ENCODE measurements at places on chromosomes 2 and 18.

DNA sequence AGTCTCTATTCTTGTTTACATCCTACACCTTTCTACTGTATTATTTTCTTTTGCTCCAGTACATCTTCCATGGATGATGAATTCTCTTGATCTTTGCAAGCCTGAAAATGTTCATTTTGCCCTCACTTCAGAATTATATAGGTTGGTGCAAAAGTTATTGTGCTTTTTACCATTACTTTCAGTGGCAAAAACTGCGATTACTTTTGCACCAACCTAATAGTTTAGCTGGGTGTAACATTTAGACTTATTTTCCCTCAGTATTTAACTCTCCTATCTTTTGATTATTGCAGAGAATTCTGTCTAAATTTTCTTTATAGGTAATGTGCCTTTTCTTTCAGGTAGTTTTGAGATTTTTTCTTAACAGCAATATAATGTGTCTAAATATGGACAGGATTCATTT, 81.8 kb downstream of the SS18 start:
- no peak for DNase-seq

DNA sequence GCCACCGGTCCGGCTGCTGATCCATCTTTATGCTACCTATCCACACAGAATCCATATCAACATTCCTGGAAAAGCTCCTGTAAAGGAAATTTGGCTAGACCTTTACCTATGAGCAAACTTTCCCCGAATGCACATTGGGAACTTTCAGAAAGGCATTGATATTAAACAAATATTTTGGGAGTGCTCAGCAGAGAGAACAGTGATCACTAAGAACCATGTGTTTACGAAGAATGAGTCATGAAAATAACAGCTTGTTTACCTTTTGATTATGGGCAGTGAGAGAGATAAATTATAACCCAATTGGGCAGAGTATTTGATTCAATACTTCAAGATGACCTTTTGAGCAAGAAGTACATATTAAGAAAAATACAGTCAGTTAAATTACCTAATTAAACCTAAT, 189.7 kb upstream of the CDH2 start:
- DNase-seq: no peak

- DNase-seq: no peak
Measured at GRCh38 chr2:177143444-177143843, 69.2 kb upstream of the HNRNPA3 start.

DNA sequence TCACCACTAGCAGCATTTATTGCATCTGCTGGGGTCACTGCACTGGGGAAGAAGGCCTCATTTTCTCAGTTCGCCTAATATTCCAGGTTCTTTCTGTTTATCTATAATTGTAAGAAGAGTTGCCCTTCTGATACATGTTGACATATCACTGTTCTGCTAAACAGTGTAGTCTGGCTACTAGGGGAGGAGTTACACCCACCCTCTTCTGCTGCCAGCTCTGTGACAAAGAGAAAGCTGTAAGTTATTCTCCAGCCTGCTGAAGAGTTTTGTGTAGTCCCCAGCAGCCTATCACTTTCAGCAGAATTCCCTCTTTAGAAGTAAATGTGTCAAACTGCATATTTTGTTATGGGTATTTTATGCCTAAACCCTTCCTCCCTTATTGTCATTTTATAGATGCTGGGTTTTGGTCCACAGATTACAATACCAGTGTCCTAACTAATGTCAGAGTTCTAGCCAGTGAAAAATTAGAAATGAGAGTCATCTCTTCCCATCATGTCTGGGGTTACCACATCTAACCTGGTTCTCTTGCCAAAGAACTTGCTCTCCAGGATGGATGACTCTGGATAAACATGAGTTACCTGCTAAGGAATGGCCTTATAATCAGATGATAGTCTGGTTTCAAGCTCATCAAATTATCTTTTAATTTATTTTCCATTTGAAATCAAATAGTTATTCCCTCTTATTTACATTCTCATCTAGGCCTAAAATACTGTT, 5.6 kb upstream of the MBOAT2 start:
- no peak for DNase-seq

- DNase-seq: no peak
Measured at GRCh38 chr18:79631096-79631507, 48.5 kb upstream of the CTDP1 start.

- DNase-seq: no peak
Measured at GRCh38 chr2:24945907-24946306, 25.8 kb downstream of the DNAJC27 start.

Data from cortex of kidney (tissue), 1 donor.